AG09309 (cell line): ENCODE measurements at places on chromosomes 6 and 20.

GRCh38 chr6:142647449-142648035, 297.4 kb downstream of the HIVEP2 start:
- DNase-seq, result no peak

GRCh38 chr6:26107935-26108334, 20.7 kb downstream of the HFE start:
- DNase-seq, result no peak

GRCh38 chr6:22499815-22500214, 69.6 kb upstream of the HDGFL1 start:
- DNase-seq, result no peak

DNA sequence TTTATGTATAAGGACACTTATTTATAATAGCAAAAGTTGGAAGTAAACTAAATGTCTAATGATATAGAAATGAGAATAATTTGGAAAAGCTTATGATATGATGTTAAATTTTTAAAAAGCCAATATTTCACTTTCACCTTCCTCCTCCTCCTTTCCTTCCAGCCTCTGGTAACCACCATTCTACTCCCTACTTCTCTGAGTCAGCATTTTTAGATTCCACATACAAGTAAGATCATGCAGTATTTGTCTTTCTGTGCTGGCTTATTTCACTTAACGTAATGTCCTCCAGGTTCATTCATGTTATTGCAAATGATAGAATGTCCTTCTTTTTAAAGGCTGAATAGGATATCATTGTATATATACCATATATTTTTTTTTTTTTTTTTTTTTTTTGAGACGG, 180.2 kb downstream of the RNF144B start:
- no peak for DNase-seq

DNA sequence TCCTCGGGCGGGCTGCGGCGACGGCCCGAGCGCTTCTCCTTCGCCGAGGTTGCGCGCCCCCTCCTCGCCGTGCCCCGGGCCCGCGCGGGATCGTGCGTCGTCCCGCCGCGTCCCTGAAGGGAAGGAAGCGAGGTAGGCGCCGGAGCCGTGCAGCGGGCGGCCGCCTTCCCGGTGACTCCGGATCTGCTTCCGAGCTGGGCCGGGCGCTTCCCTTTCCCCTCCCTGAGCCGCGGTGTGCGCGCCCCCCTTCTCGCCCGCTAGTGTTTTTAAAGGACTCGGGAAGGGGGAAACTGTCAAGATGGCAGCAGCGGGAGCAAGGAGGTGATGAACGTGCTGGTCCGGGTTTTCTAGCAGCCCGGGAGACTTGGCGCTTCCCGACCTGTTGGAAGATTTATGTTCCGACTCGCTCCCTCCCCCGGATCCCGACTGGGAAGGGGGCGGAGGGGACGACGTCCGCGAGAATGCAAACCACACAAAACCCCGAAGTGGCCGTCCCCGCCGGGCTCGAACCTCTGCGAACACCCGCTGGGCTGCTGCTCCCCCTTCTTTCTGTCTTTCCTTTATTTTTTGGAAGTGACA, 744 bp upstream of the FOXO3 start:
- DNase-seq, result no peak

DNA sequence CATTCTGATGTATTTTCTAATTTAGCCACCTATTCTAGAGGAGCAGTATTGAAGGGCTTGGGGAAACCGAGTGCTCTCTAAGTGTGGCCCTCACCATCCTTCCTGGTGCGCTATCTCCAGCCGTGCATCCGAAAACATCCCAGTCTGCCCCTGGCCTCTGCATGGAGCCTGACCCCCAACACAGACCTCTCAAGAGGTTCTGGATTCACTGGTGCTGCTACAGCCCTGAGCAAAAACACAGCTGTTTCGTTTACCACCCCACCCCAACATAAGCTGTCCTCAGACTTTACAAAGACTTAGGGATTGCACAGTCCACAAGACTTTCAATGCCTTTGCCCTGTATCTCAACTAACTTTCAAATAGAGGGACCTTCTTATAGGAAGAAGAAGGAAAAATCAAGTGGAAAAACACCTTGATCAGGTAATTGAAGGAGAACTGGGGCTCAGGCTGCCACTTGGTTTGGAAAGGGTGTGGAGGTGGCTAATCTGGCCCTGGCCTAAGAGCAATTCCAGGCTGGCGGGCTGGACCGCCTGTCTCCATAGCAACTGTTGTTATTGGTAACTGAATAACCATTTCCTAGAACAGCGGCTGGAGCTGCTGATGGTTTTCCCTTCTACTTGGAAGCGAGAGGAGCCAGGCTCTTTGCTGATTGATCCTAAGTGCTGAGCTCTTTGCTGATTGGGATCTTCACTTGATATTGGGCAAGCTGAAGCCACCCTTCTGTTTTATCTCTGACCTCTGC, 90.2 kb upstream of the TOX2 start:
- DNase-seq, result no peak

- DNase-seq, result no peak
Measured at GRCh38 chr20:13338097-13338661, 117.1 kb downstream of the ISM1 start.
